ENCODE measurements at places on chromosomes 6 and 20. TPM values are rescaled to one million over a fixed set of nuclear protein-coding genes. Genes with fewer than 3 reads are reported as not detected.

RIMS4 gene
- 21.5 TPM for polyA plus RNA-seq

PSORS1C2 gene
- not detected for polyA plus RNA-seq

CEP250 gene
- 49.7 TPM for polyA plus RNA-seq

DNA sequence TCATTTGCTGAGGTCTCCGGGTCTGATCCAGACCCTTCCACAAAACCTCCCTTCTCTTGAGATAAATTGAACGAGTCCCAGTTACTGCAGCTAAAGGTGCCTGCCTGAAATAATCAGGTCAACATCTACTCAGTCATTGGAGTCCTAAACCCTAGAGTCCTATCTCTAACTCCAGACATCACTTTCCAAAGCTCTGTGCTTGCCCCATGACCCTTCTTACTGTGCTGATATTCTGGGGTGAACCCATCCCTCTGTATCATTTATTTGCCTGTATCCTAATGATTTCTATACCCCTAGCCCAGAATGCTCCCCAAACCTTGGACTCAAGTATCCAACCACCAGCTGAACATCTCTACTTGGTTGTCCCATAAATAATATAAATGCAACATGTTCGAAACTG, 35.7 kb downstream of the CD83 start:
- no peak for DNase-seq

DNA sequence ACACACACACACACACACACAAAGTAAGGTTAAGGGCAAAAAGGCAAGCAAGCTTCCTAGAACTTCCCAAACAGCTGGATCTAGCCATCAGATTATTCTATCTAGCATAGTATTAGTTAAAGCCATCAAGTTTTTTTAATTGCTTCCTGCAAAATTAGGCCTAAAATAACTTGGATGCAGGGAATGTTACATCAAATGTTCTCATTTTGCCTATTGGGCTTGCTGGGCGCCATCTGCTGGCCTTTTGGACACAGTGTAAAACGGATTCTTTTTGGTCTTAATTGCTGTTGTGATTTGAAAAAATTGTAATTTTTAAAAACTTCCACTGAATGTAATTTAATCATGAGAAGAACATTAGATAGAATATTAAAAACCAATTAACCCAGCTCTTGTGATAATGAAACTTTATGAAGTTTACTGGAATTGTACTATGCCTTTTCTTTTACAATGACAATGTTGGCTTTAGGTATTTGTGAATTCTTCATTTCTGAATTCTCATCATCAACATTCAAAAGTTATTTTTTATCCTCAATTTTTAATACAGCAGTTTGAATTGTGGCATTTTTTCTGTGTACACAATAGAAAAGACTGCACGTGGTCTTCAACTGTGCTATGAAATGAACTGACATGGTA, 6.8 kb downstream of the MKKS start:
- DNase-seq: peak; percentile 87

GRCh38 chr6:142773324-142773723, 171.7 kb downstream of the HIVEP2 start:
- no peak for DNase-seq

GRCh38 chr6:69232911-69233448, 563.8 kb downstream of the LMBRD1 start:
- DNase-seq: peak; percentile 88
